ENCODE measurements at places on chromosomes 4 and X. TPM values are rescaled to one million over a fixed set of nuclear protein-coding genes. Genes with fewer than 3 reads are reported as not detected.

GLOD5 gene
- not detected for total RNA-seq

METAP1 gene
- total RNA-seq: 16.3 TPM

AGTR2 gene
- total RNA-seq: not detected

DNA sequence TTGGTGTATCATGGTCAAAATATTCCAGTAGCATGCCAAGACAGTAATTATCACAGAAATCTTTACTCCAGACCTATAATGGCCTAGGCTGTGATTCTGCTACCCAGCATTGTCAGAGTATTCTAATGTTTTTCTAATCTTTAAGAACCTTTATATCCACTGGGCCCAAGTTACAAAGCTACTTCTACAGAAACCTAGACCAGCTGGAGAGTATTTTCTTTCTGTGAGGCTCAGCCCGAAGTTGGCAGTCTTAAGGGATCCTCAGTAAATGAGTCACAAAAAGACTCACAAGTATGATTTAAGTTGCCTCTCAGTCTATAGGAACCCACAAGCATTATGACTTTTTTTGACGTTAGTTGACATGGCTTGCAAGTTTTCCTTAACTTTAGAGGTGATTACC, 638.5 kb upstream of the FAM241A start:
- no peak for DNase-seq

- no peak for DNase-seq
These were observed 232.2 kb upstream of the MAOA start for GRCh38 chrX:43423876-43424275.

- no peak for DNase-seq
These were observed 45.3 kb upstream of the PGRMC1 start for GRCh38 chrX:119190831-119191230.

DNA sequence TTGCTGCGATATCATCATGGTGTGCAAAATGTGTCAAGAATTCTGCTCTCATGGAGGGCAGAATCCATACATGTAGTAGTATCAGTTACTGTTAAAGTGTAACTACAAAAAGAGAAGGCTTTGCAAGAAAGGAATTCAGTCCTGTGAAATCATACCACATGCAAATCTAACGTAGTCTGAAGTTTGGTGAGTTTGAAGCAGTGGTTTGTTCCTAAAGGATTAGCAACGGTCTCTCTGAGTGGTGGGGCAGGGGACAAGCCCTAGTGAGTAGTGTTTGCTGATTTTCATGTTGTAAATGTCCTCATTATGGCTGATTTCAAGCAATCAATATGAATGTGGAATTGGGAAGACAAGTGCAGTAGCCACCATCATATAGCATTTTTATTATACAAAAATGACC, 47.1 kb upstream of the CLNK start:
- DNase-seq: no peak

GRCh38 chrX:20515841-20516461, 249.2 kb upstream of the RPS6KA3 start:
- DNase-seq: no peak

GRCh38 chr4:780716-781492, 45.0 kb downstream of the CPLX1 start:
- DNase-seq: no peak
